ENCODE measurements at places on chromosomes 7 and 10.

DNA sequence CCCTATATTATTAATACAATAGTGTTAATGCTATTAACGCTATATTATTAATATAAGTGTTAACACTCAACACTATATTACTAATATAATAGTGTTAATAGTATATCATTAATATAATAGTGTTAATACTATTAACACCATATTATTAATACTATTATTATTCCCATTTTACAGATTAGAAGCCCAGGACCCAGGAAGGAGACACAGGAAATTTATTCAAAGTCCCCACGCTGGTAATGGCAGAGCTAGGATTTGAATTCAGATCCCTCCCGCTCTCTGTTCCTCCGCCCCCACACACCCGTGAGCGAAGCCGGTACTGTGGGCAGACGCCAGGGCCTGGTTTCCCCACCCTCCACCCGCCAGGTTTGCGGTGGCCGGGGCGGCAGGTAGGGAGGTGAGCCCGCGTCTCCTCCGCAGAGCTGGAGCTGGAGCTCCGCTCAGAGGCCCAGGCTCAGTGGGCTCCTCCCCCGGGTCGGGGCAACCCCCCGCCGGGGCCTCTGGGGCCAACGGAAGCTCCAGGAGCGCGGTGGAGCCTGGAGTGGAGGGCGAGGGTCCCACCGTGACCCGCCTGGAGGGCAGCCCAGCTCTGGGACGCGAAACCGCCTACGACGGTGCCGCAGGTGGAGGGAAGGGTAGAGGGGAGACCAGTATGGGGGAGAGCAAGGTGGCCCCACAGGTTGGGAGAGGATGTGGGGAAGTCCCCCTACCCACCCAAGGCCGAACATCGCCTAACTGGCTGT lies at the start of gene TMEM225B:
Gene TMEM225B, plus strand, starts transcription at position 506 of the 740 bp plus-strand sequence. CDS start 6,122 bp downstream, outside the sequence.
- DNase-seq, result no peak

- DNase-seq, result no peak
Observed at GRCh38 chr7:139618482-139619366, 95.2 kb downstream of the CLEC2L start.

GRCh38 chr7:27714831-27715444 lies 25.0 kb upstream of the TAX1BP1 start:
- DNase-seq, result no peak

DNA sequence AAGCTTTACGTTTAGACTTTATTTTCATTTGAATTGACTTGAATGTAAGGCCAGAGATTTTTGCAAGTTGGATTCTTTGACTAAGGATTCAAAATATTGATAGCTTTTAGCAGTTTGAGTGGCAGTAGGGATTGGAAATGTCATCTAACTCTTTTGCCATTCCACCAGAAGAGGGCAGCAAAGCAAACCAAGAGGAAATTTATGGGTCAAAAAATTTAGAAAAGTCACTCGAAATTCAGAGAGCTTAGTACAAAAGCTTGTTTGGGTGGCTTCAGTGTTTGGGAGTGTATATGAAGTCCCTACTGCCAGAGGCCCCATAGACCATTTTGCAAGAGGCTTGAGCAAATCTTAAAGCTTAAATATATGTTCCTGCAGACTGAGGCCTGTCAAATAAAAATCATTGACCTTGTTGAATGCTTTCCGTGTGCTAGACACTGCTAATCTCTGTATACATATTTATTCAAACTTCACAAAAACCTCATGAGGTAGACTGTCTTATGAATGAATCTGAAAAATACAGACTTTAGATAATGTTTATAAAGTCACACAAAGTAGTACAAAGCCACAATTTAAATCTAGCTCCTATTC lies 44.6 kb upstream of the RSBN1L start:
- DNase-seq, result no peak

DNA sequence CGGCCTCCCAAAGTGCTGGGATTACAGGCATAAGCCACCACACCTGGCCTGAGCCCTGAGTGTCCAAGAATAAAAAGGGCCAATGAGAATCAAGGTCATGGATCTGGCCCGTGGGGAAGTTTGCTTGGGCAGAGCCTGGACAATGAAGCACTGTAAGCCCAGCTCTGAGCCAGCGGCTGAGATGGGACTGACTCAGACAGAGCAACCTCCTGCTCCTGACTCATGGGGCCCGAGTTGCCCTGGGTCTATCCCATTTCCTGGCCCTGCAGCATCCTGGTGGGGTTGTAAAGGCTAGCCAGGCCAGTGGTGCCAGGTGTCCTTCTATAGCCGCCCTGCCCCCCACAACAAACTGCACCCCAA lies 5.2 kb upstream of the MYH16 start:
- DNase-seq, result peak; percentile 46

DNA sequence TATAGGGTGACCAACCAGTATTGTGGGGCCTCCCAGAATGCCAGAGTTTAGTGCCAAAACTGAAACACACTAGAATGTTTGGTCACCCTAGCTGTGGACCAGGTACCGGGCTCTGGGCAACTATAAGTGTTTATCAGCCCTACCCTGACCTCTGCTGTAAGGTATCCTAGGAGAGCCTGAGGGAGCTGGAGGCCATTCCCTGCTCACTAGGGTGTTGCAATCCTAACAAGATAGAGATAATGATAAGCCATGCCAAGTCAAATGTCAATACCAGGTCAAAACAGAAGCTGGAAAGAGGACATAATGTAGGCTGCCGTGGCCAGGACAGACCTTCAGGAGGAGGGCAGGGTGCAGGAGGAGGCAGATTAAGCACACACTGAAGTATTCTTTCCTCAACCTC lies 151.8 kb downstream of the KCNMA1 start:
- no peak for DNase-seq

- DNase-seq, result no peak
Observed at GRCh38 chr7:157010588-157011332, at the start of gene MNX1. Gene MNX1 (minus strand): TSS chr7:157010663. CDS start chr7:157010350, 313 bp downstream.

GRCh38 chr7:101817471-101818286 lies at the start of gene CUX1:
Gene CUX1 (plus strand): TSS chr7:101817626. CDS start chr7:101817640, 14 bp downstream.
- DNase-seq, result no peak

DNA sequence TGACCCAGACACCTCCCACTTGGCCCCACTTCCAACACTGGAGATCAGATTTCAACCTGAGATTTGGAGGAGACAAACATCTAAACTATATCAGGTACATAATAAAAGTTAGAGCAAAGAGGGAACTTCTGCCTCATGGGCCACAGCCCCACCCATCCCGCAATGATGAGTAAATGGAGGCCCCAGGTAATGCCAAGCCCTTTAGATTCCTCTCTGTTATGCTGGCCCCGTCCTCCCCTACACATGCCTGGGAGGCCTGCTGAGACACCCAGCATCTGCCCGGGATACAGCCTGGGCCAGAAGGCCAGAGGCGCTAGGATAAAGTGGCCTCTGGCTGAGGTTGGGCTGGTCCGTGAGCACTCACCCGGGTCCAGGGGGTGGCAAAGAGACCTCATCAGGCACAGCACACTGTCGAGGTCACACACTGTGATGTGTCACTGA lies 185.5 kb upstream of the SH2B2 start:
- no peak for DNase-seq

DNA sequence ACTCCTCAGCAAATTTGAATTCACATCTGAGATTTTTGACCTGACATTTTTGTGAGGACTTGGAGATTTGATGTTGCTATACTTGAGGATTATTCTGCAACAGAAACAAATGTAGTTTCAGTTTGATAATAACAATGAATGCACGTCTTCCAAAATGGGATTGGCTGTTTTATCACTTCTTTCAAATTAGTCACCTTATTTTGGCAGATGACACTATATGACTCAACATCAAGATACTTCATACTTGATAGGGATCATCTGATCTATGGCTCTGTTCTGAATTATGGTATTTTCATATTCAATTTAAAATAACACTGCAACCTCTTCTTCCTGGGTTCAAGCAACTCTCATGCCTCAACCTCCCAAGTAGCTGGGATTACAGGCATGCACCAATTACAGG lies 24.2 kb downstream of the ARL5B start:
- no peak for DNase-seq

DNA sequence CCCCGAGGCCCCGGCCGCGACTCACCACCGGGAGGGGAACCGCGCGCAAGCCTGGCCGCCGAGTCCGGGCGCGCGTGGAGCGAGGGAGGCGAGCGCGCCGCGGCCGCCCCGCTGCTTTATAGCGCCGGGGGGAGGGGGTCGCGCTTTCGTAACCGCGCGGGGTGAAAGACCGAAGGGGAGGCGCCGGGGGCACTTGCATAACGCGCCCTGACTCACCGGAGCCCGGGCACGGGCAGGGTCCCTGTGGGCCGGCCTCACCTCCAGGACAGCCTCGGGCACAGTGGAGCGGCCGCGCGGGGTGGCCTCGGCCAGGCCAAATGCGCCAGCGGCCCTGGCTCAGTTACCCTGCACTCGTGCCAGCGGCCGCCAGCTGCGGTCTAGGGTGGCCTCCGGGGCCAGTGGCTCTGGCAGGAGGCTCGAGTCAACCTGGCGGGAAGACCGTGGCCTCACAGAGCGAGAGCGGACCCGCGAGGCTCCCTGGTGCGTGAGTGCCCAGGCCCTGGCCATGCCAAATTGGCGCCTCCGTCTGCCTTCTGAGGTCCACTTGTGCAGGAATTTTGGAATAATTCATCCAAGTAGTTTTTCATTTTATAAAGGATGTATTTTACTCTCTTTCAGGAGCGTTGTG lies at the start of gene RBP4:
Gene RBP4, minus strand, starts transcription at position 90 of the 628 bp plus-strand sequence. CDS start 207 bp downstream, outside the sequence.
- no peak for DNase-seq

DNA sequence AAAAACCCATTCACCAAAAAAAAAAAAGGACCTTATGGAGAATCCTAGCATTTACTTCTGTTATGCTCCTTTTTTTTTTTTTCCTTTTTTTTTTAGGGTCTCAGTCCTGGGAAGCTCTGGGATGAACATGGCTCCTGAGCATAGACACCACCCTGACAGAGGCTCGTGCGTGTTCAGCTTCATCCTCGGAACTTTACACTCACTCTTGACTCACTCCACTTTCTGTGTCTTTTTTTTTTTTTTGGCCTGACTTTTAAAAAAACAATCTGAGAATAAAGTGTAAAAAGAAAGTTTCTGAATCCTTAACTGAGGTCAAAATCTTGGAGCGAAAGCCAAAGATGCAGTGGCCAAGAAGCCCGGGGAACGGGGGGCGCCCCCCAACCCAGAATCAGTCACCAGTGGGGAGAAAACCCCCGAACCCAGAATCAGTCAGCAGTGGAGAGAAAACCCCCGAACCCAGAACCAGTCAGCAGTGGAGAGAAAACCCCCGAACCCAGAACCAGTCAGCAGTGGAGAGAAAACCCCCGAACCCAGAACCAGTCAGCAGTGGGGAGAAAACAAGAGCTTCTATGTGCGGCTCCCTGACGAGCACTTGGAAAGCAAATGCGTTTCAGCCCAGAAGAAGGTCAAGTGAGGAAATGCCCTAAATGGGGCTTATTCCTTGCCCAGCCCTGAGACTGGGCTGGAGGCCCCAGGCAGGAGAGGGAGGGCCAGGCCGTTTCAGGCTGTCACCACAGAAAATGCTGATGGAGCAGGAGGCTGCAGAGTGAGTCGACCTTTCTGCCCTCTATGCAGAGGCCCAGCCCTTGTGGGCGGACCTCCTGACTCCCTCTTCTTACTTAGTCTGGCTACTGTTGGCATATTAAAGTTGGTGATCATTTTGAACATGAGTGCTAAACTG lies 19.0 kb upstream of the PFKP start:
- peak; percentile 35 for DNase-seq

- no peak for DNase-seq
Observed at GRCh38 chr10:58696736-58697135, 184.1 kb downstream of the BICC1 start.

GRCh38 chr10:61332581-61332980 lies 120.6 kb downstream of the TMEM26 start:
- no peak for DNase-seq

GRCh38 chr10:86497621-86498020 lies 24.0 kb downstream of the WAPL start:
- no peak for DNase-seq

DNA sequence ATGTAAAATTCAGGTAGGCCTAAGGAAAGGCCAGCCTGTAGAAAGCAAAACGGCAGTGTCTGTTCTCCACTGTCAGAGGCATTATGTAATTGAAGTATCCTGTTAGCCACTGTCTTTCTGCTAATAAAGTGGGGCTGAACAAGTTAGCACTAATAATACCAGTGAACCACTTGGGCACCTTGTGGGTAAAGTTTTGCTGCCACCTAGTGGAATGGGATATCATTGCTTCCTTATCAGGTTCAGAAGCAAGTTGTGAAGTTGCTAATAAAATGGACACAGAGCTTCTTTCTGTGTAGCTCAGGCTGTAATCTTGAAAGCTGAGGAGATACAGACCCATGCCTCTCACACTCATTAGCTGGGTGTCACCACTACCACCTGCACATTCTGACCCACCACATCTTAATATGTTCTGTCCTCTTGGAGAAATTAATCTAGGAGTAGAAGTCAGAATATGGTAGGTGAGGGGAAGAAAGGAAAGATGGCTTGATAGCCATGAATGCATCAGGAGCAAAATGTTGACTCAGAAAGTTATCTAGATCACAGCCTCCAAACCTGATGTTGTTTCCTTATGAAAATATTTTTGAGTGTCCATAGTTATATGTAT lies 175.1 kb downstream of the SEPTIN7 start:
- DNase-seq, result peak; percentile 59

- DNase-seq, result no peak
Observed at GRCh38 chr10:117005026-117005526, at the start of gene SHTN1. Gene SHTN1 (minus strand): TSS chr10:117005187. CDS start chr10:117005079, 108 bp downstream.

GRCh38 chr10:91955114-91955513 lies 31.5 kb downstream of the BTAF1 start:
- DNase-seq, result no peak

GRCh38 chr10:17067376-17068264 lies 62.0 kb downstream of the CUBN start:
- DNase-seq, result no peak

DNA sequence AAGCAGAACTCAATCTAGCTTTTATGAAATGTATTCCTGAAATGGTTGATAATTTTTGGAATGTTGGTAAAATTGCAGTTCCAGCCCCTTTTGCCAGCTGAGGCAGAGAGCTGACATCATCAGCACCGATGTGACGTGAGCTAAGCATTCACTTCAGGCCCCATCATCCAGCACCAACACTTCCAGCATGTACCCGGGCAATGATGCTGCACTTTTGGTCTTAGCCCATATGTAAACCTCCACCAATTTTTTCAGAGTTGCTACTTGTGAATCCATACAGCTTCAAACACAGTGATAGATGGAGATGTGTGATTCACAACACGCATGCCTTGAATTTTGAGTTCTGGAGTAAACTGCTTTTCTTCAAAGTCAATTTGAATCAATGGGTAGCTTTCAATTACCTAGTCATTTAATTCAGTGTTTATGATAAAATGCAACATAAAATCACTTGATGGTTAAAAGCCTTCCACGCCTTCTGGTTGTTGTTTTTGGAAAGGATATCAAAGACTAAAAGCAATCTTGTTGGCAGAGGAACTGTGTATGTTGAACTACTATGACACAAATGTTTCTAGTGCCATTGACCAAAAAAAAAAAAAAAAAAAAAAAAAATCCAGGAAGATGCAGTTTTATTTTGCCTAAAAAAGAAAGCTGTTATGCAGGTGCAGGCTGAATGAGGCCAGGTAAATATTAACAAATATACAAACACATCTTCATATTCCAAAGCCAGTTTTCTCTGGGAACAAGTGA lies 73.9 kb downstream of the NRP1 start:
- DNase-seq, result no peak

DNA sequence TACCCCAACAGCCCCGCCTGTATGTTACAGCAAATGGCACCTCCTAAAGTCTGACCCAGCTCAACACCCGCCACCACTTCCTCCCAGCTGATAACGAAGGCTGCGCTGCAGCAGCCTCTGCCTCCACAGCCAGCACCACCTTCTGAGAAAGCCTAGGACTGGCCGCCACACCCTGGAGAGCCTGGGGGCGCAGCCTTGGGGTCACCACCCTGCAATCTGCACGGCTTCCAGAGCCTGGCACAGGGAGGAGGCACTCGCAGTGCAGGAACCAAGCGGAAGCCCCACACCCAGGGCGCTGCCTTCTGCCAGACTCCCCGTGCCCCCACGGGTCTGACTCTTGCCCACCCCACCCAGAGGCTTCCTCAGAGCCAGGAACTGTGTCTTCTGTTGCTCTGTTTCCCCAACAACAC lies 112.5 kb downstream of the MAD1L1 start:
- no peak for DNase-seq

Data from AG09309 (cell line).